ENCODE measurements at places on chromosomes 2 and 18.
A peak's percentile ranks its signal among the peaks of the same experiment; 100 is the strongest.

DNA sequence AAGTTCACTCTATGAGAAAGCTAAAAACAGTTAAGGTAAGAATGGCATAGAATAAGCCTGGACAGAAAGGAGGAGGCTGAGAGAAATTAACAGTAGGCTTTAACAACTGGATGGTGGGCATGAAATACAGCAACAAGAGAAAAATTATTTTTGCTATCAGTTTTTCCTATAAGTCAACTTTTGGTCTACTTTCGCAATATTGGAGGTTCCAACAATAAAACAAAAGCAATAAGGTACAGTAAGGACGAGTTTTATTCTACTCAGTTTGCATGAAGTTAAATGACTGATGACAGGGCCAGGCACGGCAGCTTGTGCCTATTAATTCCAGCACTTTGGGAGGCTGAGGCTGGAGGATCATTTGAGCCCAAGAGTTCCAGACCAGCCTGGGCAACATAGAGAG is 17.3 kb downstream of the RAB1A start:
- DNase-seq, result no peak

- DNase-seq, result no peak
Measured at GRCh38 chr2:41916177-41916576, 131.6 kb upstream of the PKDCC start.

- DNase-seq, result no peak
Measured at GRCh38 chr2:4356109-4356508, 652.7 kb downstream of the DCDC2C start.

DNA sequence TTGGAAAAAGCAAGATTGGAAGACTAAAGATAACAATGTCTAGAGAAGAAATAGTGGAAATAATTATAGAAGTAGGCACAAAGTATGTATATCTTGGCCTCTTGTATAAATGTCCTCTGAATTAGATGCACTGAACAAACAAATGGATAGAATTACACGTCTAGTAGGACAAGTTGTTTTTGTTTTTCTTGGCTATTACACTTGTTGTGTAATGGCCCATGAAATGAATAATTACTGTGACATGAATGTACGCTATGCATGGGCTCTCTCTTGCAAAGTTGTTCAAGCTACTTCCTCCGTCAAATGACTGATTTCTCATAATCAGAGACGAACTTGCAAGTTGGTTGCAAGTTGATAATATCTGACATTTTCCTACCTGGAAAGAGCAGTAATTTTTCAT is 126.2 kb downstream of the PDE1A start:
- DNase-seq, result no peak

DNA sequence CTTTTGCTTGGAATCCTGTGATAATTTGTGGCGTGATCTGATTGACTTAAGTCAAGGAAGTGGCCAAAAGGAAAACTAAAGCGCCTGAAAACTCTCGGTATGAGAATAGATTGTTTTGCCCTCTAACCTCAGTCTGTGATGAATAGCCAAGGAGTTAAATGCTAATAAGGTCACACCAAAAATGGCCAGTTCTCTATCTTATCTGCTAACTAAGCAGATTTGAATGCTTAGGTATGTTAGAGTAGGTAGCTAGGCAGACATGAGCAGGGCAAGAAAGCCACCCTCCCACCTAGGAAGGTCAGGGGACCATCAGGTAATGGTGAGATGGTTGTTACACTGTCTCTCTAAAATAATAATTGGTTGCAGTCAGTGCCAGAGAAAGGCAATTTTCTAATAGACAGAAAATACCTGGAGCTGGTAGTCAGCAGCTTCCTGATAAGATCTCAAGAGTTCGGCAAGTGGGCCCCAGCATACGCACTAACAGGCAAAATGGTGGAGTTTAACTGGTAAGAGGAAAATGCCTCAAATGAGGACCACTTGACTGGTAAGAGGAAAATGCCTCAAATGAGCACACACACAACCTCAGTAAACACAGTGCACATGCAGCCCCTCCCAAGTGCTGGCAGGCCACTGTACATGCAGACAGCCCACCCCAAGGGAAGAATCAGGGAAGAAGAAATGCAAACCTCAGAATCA is 468.4 kb downstream of the MBD2 start:
- no peak for DNase-seq

GRCh38 chr2:147398996-147399395 is 445.8 kb upstream of the ACVR2A start:
- no peak for DNase-seq

GRCh38 chr2:30147196-30147714 is 448 bp downstream of the YPEL5 start:
- peak; percentile 40 for DNase-seq

Measured in ELR (cell line).